ENCODE measurements at places on chromosomes 12 and 14. TPM values are rescaled to one million over a fixed set of nuclear protein-coding genes. Genes with fewer than 3 reads are reported as not detected.

The GRIN2B gene
- total RNA-seq: not detected

The TAS2R7 gene
- total RNA-seq: not detected

The RTL1 gene
- not detected for total RNA-seq

The FLVCR2 gene
- total RNA-seq: 6.9 TPM

The CLEC4A gene
- total RNA-seq: 0.39 TPM

The EID3 gene
- total RNA-seq: 6.9 TPM

The DMAC2L gene
- total RNA-seq: 16.9 TPM

The PRPF40B gene
- 11.2 TPM for total RNA-seq

The WNT5B gene
- total RNA-seq: 4.7 TPM

The LRRC10 gene
- not detected for total RNA-seq

The NGDN gene
- total RNA-seq: 57.8 TPM

The SERPINA10 gene
- total RNA-seq: not detected

The FAM177A1 gene
- 45.0 TPM for total RNA-seq

The SERPINA12 gene
- total RNA-seq: not detected

The GUCY2C gene
- total RNA-seq: not detected

The HOXC6 gene
- total RNA-seq: not detected

The OR4Q3 gene
- total RNA-seq: not detected

The STAC3 gene
- 5.7 TPM for total RNA-seq

The NOVA1 gene
- total RNA-seq: 0.39 TPM

The GPD1 gene
- 0.95 TPM for total RNA-seq

The FOXA1 gene
- not detected for total RNA-seq

The KRT82 gene
- not detected for total RNA-seq

The OAS3 gene
- 292 TPM for total RNA-seq

The SPRYD4 gene
- total RNA-seq: 4.6 TPM

The BHLHE41 gene
- not detected for total RNA-seq

The EPS8 gene
- 0.61 TPM for total RNA-seq

The SERPINA9 gene
- not detected for total RNA-seq

The MON2 gene
- 47.1 TPM for total RNA-seq

The KRT72 gene
- total RNA-seq: 1.6 TPM

The GSG1 gene
- not detected for total RNA-seq

The RPS6KL1 gene
- 5.9 TPM for total RNA-seq

The RNF212B gene
- not detected for total RNA-seq

Data from T-helper 1 cell treated with Interleukin-12 subunit alpha and Interleukin-12 subunit beta and Interleukin-4 antibody, amounts not matched to agents 30 ng/mL and 1 ng/mL, for 36 hours (primary cell).